ENCODE measurements at places on chromosomes 6 and 20.

GRCh38 chr6:11246722-11247121 lies 14.3 kb upstream of the NEDD9 start:
- no peak for DNase-seq

DNA sequence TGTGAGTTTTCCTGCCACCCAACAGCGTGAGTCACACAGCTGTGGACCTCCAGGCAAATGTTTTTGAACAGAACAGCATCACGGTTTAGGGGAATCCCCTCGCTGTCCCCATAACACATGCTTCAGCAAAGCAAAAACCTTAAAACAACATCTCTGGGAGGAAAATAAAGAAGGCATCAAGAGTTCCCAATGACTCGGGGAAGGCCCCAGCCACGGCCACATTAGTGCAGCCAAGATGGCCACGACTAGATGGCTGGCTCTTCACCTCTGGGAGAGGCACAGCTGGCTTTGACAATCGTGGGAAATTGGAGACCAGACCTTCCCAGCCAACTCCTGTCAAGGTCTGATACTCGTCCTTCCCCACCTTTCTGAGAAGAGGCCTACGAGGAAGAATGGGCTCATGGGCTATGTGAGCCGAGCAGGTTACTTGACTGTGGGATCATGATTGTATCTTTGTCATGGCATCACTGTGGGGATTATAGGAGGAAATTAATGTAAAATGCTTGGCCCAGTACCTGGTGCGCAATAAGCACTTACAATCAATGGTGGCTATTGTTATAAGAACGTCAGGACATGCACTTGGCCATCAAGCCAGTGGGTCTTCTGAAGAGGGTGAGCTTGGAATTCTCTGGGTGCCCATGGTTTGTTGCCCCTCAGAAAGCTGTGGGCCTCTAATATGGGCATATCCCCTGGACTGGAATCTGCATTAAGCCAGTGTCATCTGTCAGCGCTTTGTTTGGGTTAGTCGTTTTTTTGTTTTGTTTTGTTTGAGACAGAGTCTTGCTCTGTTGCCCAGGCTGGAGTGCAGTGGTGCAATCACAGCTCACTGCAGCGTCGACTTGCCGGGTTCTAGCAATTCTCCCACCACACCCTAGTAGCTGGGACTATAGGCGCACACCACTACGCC lies 43.6 kb downstream of the FGD2 start:
- DNase-seq, result peak; percentile 53

GRCh38 chr6:125792680-125793079 lies 1.9 kb downstream of the NCOA7 start:
- no peak for DNase-seq

DNA sequence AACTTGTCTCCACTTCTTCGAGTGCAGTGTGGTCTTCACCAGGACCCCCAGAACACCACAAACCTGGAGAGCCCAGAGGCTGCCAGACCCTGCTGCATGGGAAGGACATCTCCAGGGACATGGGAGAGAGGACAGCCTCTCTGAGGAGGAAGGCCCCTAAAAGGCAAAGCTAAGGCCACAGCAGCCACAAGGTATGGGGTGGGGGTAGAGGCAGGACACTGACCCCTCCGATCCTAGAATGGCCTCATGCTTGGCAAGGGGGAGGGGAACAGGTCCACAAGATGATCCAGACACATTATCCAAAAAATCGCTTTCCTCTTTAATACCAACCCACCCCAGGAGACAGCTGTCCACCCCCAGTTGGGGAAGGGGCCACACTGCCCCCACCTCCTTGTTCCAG lies 1.9 kb downstream of the B3GALT4 start:
- no peak for DNase-seq

DNA sequence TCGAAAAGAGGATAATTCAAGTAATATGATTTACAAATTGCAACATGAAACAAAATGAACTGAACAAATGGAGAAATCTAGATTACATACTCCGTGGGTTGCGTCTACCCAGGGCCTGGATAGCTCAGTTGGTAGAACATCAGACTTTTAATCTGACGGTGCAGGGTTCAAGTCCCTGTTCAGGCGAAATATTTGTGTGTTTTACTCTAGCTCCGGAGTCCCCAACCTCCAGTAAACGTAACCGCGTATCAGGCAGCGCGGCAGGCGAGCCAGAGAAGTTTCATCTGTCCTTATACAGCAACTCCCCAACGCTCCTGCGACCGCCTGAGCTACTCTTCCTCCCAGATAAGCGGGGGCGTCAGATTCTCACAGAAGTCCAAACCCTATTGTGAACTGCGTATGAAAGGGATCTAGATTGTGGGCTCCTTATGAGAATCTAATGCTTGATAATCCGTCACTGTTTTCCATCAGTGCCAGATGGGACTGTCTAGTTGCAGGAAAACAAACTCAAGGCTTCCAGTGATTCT lies 176.1 kb downstream of the TRIM27 start:
- DNase-seq, result no peak

GRCh38 chr6:136035378-136036070 lies 184.0 kb downstream of the PDE7B start:
- DNase-seq, result no peak

DNA sequence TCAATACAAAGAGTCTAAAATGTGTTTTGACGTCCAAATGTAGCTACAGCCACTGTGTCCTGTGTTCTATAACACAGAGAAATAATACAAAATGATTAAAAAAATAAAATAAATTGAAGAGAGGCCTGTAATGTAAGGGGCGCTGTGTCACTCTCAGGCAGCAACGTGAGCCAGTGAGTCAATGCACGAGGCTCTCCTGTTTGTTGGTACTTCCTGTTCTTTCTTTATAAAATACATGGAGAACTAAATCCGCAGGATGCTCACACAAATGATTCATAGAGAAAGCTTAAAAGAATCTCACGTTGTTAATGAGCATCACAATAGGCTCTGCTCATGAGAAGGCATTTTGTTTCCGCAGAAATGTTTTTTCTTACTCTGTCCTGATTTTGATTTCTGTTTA lies 635.0 kb upstream of the AGPAT4 start:
- no peak for DNase-seq

DNA sequence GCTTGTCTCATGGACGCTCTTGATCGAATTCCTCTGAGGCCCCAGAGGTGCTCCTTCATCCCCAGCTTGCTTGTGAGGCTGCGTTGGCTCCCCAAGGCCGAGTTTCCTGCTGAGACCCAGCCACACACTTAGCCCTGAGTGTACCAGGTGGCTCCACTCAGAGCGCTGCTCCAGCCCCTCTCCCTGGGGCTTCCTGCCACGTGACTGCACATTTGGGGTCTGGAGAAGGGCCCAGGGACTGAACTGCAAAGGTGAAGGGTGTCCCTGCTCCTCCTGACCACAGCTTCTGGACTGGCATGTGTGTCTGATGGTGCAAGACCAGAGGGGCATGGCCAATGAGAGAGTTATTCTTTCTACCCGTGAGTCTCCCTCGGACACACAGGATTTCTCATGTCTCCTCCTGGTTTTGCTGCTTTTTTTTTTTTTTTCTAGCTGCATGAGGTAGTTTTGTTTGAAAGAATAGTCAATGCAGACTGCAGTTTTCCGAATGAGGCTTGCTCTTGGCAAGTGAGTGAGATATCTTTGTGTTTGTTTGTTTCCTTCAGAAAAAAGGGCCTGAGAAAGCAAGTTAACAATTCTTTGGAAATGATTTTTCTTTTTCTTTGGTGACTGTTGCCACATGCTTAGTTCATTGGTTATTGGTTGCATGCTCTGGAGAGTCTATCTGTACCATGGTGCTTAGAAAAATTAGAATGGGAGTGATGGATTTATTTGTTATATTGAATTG lies 3.1 kb upstream of the ZNF831 start:
- no peak for DNase-seq

GRCh38 chr6:24910961-24911725 lies 24.6 kb downstream of the RIPOR2 start:
- no peak for DNase-seq

DNA sequence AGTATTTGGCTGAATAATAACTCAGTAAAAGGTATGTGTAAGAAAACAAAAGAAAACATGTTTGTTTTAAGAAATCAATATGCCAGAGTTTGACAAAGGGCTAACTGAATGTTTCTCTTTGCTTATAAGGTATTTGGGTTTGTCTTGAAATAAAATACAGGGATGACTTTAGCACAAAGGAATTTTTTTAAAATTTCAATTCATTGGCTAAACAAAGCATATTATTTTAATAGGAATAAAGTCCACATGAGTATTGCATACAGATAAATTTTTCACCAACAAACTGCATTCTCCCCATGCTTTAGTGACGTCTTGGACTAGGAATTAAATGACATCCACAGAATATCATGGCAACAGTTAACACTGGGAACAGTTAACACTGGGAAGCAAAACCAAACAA lies 480.0 kb upstream of the JAG1 start:
- DNase-seq, result no peak

DNA sequence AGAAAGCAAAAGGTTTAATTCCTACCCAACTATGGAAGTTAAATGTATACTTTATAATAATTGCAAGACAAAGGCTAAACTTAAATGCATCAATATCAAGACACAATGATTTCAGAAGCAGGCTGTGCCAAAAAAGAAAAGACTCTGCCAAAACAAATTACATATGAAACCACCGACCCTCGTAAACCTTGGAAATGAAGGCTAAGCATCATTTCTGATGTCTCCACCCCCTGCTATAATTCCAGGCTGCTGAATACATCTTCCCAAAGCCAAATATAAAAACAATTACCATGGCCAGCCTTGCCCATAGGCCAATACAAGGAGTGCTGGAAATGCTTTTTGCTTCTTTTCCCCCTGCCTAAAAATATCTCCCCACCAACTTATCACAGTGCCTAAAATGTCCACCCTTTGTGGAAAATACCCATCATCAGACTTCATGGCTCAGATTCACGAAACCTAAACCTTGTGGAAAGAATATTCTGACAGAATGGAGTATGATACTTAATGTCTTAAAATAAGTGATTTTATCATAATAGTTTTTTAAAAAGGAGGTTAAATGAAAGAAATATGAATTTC lies 37.4 kb downstream of the RCAN2 start:
- no peak for DNase-seq

DNA sequence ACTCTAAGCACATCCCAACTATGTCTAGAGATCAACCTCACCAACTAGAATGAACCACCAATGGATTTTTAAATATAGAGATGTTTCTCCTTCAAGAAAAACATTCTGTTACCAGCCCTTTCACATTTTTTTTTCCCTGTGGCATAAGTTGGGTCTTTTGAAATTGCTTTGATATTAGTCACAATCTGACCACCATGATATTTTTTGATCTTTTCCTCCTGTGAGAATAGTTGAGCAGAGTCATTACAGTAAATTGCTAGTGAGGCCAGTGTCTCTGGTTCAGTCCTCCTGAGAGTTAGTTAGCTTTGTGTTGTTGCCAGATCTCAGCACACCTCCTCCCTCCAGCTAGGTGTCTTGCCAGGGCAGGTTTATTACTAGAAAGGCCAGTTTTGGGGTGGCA lies 79.7 kb upstream of the MYLIP start:
- DNase-seq, result no peak

GRCh38 chr6:34671801-34672656 lies 24.5 kb downstream of the ILRUN start:
- DNase-seq, result peak; percentile 84

DNA sequence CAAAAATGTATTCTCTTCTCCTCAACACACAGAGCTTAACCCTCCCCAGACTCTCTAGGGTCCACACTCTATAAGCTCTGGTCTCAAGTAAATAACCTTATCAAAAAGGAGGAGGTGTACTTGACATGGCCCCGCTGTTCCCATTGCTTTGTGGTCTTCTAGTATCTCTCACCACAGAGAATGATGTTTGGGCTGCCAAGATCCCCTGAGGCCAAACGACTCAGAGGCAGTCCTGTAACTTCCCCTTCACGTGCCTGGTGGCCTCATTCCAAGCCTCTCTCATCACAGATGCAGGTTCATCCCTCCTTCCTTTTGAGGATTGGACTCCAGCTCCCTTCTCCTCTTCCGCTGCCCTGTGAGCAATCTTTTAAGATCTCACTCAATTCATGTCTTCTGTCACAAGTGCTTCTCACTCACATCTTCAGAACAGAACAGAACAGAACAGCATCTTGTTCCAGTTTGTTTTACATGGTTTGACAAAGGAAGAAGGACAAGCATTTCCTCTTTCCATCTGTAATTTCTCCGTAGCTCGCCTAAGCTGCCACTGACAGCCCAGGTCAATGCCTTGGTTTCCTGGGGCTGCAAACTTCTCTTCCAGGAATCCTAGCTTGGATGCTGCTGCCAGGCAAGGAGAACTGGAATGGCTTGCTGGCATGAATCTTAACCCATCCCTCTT lies 541.5 kb downstream of the CD83 start:
- DNase-seq, result no peak

DNA sequence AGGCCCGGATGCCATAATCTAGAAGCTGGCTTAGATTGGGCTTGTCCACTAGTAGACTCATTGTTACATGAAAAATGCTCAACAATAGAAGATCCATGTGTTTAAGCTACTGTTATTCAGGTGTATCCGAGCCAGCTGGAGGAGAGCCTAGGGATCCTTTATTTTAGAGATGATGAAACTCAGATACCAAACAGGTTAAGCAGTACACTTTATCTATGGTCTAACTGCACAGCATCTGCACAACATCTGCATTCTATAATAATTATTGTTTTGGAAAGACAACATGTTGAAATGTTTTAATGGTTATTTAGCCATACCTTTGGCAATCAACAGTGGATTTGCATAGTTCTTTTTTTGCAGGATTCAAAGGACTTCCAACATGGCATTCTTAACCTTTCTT lies 134.1 kb downstream of the RFPL4B start:
- DNase-seq, result no peak

- no peak for DNase-seq
These were observed 44.9 kb downstream of the CPXM1 start for GRCh38 chr20:2755451-2756055.

GRCh38 chr20:43140726-43141125 lies 49.0 kb downstream of the PTPRT start:
- DNase-seq, result no peak

DNA sequence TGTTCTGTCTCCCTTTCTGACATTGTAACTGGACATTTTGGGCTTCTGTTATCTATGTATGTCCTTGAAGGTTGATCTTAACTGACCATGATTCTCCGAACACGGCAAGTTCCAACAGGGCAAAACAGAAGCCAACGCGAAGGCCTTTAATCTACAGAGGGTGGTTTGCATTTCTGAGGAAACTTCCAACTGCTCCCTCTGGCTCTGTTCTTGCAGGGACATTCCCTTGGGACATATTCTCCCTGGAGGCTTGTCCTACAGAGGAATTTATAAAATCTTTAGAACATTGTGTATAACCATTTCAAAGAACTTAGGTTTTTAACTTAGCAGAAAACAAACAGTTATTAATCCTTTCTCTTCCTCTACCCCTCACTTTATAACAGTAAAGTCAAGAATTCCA lies 189.0 kb upstream of the CDYL start:
- DNase-seq, result no peak

DNA sequence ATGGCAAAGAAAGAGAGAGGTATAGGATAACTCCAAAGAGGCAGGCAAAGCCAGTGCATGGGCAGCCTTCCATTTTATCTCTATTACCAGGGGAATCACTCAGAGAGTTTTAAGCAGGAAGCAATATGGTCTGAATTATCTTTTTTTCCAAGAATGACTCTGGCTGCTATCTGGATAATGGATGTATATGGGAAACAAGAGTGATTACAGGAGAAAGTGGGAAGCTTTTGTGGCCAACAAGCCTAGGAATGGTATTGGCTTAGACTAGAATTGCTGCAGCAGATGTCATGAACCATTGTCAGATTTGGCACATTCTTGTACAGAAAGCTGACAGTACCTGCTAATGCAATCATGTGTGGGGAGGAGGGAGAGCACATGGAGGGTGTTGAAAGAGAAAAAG lies 73.0 kb upstream of the BTBD3 start:
- DNase-seq, result no peak

All from GM12878 (cell line).